NCI-H446 treated with DMSO at 0.1 percent for 48 hours (cell line): ENCODE measurements at places on chromosomes 3 and 15.

DNA sequence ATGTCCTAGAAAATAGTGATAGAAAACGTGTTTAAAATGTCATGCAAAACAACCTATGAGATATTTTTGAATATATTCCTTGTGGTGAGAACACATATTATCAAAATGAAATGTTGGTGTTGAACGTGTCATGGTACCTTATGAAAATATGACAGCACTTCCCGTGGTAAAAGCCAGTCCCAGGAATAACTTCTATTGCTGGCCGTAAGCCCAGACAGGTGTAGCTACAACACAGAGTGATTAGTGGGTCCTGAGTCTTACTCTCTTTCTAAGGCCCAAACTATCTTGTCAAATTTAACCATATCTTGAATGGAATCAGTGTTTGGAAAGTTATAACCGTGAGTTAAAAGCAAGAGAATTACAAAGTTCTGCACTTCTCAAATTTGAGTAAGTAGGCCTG is 24.1 kb downstream of the RARB start:
- DNase-seq: no peak

- no peak for DNase-seq
Measured at GRCh38 chr3:108004647-108005046, 86.2 kb downstream of the CD47 start.

GRCh38 chr3:127679534-127680145 is 6.9 kb downstream of the ABTB1 start:
- DNase-seq: no peak

GRCh38 chr3:1423566-1424089 is 330.8 kb downstream of the CNTN6 start:
- DNase-seq: no peak

GRCh38 chr15:80819001-80819400 is 39.8 kb downstream of the CEMIP start:
- DNase-seq: no peak

DNA sequence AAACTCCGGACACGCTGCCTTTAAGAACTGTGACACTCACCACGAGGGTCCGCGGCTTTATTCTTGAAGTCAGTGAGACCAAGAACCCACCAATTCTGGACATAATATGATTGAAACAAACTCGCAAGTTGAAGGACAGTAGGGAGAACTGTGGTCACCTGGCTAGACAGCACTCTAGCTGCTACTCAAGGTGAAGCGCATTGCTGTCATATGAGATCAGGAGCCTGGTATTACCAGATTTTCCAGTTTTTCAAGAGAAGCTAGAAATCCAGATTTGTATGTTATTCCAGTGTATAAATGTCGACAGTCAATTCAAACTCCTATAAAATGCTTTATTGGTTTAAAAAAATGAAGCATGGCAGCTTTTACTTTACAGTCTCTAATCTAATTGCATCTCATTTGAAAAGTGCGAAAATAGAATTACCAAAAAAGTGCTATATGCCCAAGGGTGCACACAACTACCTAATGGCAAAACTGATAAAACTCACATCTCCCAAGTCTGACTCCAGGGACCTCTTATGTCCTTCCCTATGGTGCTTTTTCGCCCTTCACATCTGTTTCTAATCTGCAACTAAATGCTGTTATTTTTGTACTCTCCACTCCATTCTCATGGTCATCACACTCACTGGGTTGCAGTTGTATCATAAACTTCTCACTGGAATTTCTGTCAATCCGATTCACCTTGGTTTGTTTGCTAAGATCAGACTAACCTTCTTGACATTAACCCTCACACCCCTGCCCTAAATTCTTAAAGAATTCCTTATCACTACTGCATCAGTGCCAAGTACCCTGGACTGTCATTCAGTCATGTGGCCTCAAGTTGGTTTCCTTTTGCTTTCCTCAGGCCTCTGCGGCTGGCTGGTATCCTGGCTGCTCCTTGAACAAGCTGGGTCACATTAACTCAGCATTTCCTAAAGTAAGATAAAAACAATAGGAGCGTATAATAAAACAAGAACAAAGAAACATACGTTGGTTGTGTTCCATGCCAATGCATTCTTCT is 31.5 kb upstream of the ARHGEF26 start:
- no peak for DNase-seq

- DNase-seq: no peak
Measured at GRCh38 chr3:87320756-87321626, 44.6 kb upstream of the POU1F1 start.

DNA sequence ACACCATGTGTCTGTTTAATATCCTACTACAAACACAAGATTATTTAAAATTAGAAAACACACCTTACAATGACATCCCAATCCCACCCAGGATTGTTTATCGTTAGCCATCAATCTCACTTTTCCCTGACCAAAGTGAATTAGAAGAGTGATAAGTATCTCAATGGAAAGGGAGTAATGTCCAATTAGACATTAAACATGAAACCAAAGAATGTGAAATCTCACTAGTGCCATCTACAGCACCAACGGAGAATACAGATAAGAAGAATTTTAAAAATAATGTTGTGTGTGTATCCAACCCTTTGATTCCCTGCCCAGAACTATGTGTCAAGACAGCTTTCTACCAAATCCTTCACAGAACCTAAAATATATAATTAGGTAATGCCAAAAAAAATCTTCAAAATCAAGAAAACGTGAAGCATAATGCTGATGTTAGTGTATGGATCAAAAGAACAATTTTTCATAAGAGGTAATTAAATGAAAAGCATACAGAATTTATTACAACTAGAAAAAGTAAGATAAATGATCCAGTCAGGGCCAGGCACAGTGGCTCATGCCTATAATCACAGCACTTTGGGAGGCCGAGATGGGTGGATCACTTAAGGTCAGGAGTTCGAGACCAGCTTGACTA is 64.2 kb downstream of the SCAPER start:
- DNase-seq: peak; percentile 5

DNA sequence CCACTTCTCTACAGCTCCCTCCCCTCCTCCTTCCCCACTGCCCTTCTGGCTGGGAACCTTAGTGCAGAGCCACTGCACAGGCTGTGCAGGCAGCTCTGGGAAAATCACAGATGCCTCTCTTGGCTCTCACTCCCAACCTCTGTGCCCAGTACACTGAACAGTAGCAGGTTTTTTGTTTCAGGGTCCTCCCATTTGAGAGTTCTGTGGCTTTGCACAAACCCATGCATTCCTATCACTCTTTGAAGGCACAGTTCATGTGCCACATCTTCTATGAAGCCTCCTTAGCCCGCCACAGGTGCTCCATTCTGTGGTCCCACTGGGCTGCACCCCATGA is 103.9 kb downstream of the SNRK start:
- DNase-seq: no peak

GRCh38 chr3:150082898-150083654 is 112.4 kb upstream of the PFN2 start:
- DNase-seq: no peak

- peak; percentile 93 for DNase-seq
Measured at GRCh38 chr3:100103558-100104441, 10.5 kb downstream of the FILIP1L start.

DNA sequence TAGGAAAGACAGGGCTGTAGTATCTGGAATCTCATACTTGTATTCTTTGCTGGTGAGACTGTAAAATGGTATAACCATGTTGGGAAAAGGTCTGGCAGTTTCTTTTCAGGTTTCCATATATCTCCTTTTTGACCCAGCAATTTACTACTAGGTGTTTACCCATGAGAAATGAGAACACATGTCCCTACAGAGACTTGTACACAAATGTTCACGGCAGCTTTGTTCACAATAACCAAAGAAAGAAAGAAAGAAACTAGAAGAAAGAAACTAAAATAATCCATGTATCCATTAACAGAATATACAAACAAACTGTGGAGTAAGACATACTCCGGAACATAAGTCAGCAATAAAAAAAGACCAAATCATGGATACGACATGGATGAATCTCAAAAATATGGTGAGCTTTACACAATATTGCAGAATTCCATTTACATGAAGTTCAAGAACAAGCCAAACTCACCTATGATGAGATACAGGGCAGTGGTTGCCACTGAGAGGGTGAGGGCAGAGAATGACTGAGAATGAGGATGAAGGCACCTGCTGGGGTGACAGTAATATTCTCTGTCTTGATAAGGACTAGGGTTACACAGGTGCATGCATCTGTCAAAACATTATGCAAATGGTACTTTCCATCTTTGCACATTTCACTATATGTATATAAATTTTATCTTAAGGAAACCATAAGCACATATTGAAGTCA is 2.7 kb downstream of the RFTN1 start:
- DNase-seq: no peak

GRCh38 chr15:57477736-57478522 is 101.6 kb downstream of the CGNL1 start:
- DNase-seq: no peak

- no peak for DNase-seq
Measured at GRCh38 chr3:119894195-119894594, 112.3 kb downstream of the NR1I2 start.

DNA sequence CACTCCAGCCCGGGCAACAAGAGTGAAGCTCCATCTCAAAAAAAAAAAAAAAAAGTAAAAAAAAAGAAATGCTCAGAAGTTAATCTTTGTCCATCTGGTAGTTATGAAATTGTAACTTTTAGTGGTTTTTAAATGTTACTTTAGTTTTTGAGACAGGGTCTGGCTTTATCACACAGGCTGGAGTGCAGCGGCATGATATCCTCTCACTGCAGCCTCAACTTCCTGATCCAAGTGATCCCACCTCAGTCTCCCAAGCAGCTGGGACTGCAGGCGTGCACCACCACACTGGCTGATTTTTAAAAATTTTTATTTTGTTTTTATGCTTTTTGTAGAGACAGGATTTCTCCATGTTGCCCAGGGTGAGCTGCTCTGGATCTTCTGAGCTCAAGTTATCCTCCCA is 1.3 kb downstream of the RNU5B-1 start:
- no peak for DNase-seq

DNA sequence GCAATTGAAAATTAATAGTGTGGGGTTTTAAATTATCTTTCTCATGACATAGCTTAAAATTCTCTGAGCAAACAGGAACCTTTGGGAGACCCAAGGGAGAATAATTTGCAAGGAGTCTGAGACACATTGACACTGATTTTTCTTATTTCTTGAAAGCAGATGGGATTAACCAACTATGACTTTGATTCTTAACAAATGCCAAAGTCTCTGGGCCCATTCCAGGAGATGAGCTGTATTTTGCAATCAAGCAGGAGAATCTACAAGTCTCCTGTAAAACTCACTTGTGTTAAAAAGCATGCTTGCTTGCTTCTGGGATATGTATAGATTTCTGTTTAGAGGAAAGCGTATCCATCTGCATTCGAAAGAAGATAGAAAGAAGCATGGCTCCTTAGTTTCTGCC is 71.3 kb upstream of the STT3B start:
- DNase-seq: no peak

- no peak for DNase-seq
Measured at GRCh38 chr3:8712045-8712907, 21.3 kb upstream of the CAV3 start.

- no peak for DNase-seq
Measured at GRCh38 chr3:195458316-195458717, 15.5 kb upstream of the ACAP2 start.

DNA sequence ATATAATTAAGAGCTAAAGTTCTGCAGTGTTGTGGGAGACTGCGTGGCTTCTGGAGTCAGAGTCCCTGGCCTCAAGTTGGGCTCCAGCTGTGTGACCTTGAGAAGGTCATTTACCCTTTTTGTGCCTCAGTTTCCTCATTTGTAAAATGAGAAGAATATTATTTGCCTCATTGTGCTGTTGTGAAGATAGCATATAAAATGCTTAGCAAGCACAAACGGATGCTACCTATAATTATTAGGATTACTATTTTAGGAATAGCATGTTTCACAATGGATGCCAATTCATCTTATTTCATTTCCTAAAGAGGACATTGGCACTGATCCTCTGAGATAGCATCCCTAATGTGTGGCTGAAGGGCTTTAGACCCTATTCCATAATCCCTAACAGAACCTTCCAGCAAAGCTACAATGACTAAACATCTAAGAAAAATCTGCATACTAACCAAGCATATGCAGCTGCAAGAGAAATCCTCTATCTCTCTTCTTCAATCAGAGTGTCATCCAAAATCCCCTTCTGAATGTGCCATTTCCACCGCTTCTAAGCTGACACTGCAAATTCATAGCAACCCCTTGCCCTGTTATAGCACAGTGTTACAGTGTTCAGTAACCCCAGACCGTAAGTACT is 148.3 kb downstream of the RBMS3 start:
- no peak for DNase-seq

DNA sequence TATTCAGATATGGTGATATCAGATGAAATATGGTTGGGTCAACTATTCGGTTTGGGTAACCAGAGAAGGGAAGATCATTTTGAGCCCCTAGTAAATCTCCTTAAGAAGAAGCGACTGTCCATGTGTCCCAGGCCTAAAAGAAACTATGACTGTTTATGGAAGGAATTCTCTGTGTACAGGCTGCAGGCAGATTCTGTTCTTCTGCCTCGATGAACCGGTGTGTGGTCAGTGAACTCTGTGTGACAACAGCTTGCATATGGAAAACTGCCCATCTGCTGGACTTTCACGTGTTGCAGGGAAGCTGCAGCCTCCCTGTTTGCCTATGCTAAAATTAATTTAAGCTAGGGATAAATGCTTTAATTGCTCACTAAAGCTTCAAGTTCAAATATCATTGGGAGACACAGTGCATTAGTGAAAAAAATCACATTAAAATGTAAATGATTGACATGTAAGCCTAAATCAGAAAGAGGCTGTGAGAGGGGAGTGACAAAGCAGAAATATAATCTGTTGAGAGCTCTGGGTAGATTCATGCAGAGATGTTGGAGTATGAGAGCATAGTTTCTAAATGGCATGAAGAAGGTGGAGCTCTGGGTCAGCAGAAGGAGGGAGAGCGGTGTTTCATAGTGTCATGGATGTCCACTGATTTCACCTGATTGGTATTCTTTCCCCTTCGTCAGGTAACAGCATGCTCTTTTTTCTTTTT is 65.4 kb upstream of the PFN2 start:
- no peak for DNase-seq

- no peak for DNase-seq
Measured at GRCh38 chr3:147348976-147349375, 57.4 kb downstream of the ZIC4 start.

- DNase-seq: no peak
Measured at GRCh38 chr3:54845551-54845950, 82.3 kb downstream of the LRTM1 start.

- DNase-seq: no peak
Measured at GRCh38 chr3:69012100-69012799, 1.2 kb downstream of the EOGT start.

GRCh38 chr3:188468196-188468595 is 314.2 kb downstream of the LPP start:
- peak; percentile 81 for DNase-seq

DNA sequence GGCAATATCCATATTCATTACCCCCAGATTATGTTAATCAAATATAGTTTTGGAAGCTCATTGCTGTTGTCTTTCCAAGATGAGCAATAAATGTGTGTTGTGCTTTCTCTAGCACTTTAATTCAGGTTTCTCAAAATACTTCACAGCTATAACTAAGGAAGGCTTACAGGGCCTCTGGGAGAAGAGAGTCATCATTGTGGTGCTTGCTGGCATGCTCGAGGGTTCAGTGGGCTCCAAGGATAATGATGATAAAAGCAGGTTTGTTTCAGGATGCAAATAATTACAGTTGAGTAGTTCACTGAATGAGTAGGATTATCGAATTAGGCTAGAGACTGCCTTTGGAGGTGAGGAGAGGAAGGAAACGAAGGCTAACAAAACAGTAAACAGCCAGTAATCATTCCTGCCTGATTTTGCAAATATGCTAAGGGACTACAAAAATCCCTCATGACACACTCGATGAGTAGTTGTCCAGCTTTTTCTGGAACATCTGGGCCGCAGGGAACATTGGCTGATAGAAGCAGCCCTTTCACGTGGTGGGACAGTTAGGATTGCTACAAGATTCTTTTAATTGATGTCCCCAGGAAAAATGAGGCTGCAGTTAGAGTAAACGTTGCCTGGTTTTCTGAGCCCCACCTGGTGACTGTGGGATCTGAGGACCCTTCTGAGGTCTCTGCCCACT is 54.1 kb downstream of the SLC7A14 start:
- no peak for DNase-seq
